ENCODE measurements at places on chromosomes 7 and 10.

GRCh38 chr10:48708144-48708543 lies 23.5 kb downstream of the WDFY4 start:
- no peak for DNase-seq

GRCh38 chr7:154741131-154741530 lies 261.8 kb downstream of the PAXIP1 start:
- DNase-seq, result no peak

DNA sequence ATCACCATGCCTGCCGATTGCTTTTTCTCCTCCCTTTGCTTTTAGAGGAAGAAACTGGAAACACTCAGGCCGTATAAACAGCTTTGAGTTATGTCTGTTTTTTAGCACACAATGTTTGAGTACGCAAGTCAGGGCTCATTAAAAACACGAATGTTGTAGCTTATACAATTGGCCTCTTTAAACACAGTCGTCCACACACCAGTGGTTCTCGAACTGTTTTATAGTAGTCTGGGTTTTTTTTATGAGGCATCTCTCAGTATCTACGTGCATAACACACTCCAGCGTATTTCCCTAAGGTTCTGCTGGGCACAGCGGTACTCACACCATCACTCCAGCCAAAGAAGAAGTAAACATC lies 13.4 kb upstream of the CARD11 start:
- DNase-seq, result no peak

- DNase-seq, result no peak
These were observed 91.0 kb downstream of the ANKIB1 start for GRCh38 chr7:92336662-92337340.

DNA sequence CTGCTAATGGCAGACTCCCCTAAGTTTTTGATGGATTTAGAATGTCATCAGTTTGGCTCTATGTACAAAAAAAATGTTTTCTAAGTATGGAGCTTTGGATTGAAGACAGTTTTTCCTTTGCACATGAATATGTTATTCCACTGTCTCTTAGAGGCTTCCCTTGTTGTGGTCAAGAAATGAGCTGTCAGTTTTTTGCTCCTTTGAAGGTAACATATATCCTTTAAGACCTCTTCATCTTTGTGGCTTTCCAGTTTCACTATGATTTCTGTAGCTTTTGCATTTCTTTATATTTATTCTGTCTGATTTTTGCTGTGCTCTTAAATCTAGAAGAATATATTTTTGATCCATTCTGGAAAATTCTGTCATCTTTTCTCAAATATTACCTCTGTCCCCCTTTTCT lies 15.8 kb upstream of the ODAD2 start:
- no peak for DNase-seq

DNA sequence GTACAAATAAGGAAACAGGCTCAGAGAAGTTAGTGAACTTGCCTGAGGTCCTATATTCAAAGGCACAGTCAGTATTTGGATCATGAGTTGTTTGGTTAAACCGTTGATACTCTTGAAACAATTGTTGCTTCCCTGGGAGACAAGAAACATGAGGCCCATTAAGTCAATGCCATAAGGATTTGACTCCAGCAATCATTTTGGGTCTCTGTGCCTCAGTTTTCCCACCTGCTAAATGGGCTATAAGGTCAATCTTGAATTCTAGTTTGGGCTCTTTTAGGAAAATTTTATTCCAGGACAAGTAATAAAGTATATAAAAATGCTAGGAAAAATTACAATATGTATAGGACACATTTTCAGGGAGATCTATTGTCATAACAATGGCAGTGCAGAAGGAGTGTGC lies 202.1 kb downstream of the TMEM26 start:
- DNase-seq, result no peak

GRCh38 chr7:136087881-136088280 lies 110.7 kb upstream of the MTPN start:
- DNase-seq, result no peak

- no peak for DNase-seq
These were observed 119.9 kb downstream of the HPSE2 start for GRCh38 chr10:99115703-99116102.

DNA sequence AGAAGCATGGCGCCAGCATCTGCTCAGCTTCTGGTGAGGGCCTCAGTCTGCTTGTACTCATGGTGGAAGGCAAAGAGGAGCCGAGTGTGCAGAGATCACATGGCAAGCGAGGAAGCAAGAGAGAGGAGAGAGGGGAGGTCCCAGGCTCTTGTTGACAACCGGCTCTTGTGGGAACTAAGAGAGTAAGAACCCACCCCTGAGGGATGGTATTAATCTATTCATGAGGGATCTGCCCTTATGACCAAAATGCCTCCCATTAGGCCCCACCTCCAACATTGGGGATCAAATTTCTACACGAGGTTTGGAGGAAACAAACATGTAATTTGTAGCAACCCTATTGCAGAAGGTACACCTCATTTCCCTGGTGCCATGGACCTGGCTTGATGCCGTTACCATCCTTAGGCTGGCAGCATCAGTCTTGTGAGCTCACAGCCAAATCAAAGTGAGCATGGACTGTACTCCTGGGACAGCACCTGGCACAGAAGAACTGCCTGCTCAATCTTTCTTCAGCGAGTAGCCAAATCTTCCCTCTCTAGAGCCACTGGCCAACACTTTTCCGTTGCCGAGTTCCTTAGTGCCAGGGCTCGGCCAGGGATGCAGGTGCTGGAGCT lies 6.5 kb downstream of the BTBD16 start:
- no peak for DNase-seq

Data from activated CD4-positive, alpha-beta T cell treated with anti-CD3 and anti-CD28 coated beads, Interleukin-2, amount 10 ng/mL, durations not matched to agents 7 days and 5 days (primary cell).